ENCODE measurements at places on chromosomes 4 and X.

- no peak for DNase-seq
These were observed 174.6 kb upstream of the GATB start for GRCh38 chr4:151935411-151935810.

DNA sequence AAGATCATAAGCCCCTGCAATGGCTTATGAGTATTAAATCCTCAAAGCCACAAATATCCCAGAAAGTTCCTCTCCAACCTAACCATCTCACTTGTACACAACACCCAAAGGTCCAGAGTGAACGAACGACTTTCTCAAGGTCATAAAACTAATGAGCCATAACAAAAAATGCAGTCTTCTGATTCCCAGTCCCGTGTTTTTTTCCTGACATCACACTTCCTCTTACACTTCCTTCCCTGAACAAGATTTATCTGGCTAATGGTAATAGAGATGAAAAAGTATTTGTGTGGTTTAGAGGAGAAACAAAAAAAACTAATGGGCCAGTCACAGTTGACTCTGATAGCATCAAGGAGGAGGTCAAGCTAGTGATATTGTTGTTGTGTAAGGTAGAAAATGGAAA, 99.5 kb upstream of the KLHL13 start:
- no peak for DNase-seq

GRCh38 chrX:106300239-106300638, 132.1 kb downstream of the PWWP3B start:
- DNase-seq = no peak

DNA sequence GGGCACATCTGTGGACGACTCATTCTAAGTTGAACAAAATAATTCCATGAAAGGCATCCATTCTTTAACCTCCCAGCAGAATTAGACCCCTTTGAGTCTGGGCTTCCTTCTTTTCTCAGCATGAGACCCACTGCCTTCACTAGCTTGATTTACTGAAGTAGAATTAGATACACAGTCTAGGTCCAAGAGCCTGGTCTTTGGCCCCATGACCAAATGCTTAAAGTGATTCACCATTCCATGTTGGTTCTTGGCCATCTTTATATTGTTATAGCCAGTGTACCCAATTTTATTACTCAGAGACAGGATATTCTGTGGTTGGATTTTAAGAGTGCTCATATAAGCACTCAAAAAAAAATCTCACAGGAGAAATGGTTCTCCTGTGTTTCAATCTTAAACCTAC, 155.3 kb upstream of the GPC4 start:
- no peak for DNase-seq

- DNase-seq = no peak
These were observed 582.7 kb upstream of the AADAT start for GRCh38 chr4:170672381-170672965.

- DNase-seq = no peak
These were observed at the start of gene PPARGC1A for GRCh38 chr4:23889814-23890341. Gene PPARGC1A, minus strand, starts transcription at chr4:23890047. Its CDS starts 90 bp downstream, at chr4:23889957.

DNA sequence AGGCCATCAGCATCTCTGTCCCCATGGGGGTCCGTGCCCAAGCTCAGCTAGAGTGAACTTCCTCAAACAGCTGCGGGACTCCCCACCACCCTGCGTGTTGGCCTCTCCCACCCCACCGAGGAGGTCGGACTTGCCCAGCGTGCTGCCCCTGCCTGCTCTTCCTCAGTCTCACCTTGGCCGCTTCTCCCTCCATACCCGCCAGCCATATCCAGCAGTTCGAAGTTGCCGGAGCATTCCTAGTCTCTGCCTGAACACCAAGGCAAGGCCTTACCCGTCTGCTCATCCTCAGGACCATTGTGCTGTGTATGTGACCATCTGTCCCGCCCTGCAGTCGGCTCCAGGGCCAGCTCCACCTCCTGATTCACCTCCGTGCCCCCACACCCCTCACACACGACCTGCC, 84.5 kb downstream of the WFS1 start:
- DNase-seq = no peak

- no peak for DNase-seq
These were observed 77.2 kb upstream of the DHRSX start for GRCh38 chrX:2577844-2578466.

GRCh38 chr4:39427520-39428114, 20.9 kb downstream of the KLB start:
- DNase-seq = no peak

DNA sequence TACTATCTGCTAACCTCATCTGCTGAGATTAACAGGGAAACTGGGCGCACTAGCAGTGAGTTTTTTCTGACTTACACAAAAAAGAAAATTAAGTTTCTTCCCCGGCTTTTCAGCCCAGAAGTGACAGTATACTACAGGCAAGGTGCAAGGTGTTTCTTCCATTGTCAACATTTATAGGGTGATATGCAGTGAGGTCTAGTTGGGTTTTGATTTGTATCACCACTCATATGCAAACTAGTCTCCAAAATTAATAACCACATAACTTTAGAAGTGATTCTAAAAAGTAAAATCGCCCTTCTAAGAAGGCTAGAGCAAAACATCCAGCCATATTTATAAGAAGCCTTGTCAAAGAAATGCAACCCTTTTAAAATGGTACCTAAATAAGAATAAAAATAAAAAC, 640.1 kb downstream of the ARAP2 start:
- DNase-seq = no peak

GRCh38 chr4:144801731-144802130, 155.8 kb downstream of the HHIP start:
- DNase-seq = no peak

- DNase-seq = no peak
These were observed 958.8 kb downstream of the PCDH18 start for GRCh38 chr4:136573460-136573859.

GRCh38 chr4:100166297-100167039, 23.8 kb downstream of the DDIT4L start:
- no peak for DNase-seq
